ENCODE measurements at places on chromosomes 4 and X.

- DNase-seq, result no peak
These were observed 34.4 kb downstream of the KIF4A start for GRCh38 chrX:70324326-70324725.

GRCh38 chrX:65673857-65674203 lies 6.4 kb downstream of the MSN start:
- no peak for DNase-seq

DNA sequence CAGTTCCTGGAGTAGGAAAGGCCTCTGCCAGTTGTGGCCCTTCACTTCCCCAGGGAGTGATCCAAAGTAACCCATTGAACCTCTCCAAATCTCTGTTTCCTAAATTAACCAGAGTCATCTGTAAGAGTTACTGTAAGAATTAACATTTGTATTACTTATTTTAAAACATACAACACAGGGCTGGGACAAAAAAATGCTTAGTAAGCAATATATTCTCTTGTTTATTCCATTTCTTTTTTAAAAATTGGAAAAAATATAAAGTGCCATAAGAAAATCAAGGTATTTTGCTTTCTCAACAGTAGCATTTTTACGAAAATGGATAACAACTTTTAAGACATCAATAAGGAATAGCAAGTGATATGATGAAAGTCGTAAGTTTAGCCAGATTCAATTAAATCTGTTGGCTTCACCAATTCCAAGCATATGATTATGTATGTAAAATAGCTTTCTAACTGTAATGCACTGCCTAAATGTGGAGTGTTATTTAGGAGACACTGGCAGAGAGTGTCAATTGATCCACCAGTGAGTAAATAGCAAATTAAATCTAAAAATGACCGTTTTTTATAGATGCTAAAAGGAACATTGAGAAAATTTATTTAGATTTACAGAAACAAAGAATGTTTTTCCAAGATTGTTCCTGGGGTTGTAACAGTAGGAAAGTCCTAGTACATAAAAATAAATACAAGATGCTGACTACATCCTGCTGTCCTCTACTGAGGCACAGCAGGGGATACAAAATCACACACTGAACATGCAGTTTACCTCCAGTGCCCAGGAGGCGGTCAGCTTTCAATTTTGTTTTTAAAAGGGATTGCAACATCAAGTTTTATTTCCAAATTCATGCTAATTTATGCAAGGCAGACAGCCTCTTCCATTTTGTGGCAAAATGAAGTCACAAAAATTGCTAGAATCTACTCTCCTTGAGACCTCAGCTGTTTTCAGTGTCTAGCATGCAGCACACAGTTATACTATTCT lies 53.7 kb downstream of the GPM6A start:
- no peak for DNase-seq

DNA sequence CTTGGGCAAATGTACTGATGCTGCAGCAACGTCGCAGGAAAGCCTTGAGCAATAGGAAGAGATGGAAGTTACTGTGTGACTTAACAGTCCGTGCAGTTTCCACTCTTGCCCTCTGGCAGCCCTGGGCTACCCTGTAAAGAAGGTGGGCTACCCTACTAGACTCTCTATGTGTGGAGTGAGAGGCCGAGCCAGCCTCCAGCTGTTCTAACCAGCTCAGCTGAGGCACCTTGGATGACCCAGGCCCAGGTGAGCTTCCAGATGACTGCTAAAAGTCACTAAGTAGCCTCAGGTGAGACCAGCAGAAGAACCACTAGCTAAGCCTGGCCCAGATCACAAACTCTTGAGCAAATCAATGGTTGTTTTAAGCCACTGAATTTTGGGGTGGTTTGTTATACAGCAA lies 34.9 kb upstream of the PPP2R2C start:
- no peak for DNase-seq

DNA sequence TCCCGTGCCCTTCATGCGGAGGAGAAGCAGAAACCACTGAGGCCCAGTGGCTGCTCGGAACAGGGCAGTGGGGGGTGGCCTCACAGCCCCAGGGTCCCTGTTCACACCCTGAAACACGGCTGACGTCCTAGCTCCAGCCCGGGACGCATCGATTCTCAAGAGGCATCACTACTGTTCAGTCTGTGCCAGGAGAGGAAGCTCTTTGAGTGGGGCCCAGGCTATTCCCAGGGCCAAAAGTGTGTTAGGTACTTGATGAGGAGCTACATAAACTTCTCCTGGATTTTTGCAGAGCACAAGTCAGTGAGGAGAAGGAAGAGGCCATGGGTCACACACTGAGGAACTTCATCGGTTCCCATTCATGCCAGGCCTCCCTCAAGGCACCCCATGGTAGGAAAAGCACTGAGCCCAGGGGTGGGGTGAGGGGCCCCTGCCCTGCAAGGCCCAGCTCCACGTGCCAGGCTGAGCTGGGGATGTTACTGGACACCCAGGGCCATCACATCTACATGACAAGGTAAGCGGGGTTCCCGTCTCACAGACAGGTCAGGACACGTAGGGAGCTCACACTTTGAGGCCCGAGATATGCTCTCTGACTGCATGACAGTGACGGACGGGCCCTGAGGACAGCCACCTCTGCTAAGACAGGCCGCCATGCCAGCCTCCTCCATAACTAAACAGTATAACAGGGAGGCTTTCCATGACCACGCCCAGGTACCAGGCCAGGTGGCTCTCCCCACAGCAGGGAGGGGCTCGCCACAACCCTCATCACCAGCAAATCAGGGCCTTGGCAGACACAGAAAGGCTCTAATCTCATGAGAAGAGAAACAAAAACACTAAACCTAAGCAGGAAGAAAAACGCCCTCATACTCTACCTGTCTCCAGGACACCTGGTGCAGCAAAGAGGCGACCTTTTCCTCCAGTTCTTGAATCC lies 12.4 kb downstream of the TNIP2 start:
- peak; percentile 68 for DNase-seq

DNA sequence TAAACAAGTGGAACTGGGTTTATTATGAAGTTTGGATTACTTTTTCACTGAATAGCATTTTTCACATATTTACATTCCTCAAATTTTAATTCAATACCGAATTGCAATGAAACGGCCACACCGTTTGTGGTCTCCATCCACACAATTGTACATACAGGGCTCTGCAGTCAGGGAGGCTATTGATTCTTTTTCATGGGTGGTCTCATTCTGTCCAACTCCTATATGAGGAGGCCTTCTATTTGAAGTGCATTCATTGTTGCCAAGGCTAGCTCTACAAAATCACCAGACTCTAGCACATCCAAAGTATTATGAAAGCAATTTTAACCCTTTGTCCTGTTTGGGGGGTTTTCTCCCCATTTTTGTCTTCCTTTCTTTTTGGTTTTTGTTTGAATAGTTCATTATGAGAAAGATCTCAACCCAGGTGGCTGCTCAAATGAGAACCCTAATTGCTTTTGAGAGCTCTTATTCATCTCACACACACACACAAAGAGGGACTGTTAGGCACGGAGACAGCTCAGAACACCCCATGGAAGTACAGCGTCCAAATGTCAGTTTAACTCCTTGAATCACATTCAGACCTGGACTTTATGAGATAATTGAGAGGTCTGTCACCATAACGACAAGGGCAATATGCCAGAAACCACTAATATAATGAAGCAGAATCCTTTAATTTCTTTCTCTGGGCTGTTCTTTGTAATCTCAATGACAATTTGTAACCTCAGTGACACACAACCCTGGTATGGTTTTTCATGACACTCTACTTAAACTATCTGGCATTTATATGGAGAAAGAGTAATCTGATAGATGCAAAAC lies 79.4 kb downstream of the NLGN4X start:
- no peak for DNase-seq

- DNase-seq, result no peak
These were observed 161.2 kb upstream of the SPRY1 start for GRCh38 chr4:123235431-123235830.

DNA sequence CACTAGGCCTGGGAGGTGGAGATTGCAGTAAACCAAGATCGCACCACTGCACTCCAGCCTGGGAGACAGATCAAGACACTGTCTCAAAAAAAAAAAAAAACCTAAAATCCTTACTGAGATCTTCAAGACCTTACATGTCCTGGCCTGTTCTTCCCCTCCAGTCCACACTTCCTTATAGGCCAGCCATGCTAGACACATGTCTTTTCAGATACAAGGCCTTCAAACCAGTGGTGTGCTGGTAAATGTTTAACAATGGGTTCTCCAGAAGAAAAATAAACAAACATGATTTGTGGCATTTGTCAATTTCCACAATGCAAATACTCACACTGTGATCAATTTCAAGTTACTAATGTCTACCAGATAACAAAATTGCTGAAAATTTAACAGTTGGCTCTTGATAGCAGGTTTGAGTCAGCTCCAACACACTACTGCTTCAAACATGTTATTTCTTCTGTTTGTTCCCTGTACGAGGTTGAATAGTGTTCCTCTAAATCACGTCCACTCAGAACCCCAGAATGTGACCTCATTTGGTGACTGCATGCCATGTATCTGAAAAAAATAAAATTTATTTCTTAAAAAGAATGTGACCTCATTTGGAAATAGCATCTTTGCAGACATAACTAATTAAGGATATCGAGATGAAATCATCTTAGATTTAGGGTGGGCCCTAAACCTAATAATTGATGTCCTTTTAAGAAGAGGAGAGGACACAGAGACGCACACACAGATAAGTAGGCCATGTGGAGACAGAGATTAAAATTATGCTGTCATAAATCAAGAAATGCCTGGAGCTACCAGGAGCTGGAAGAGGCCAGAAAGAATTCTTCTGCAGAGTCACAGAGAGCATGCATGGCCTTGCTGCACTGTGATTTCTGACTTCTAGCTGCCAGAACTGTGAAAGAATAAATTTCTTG lies 144.4 kb downstream of the ZNF674 start:
- no peak for DNase-seq

GRCh38 chrX:40145923-40146261 lies 48.1 kb upstream of the BCOR start:
- no peak for DNase-seq

GRCh38 chr4:152536545-152537182 lies 772 bp upstream of the FBXW7 start:
- DNase-seq, result peak; percentile 69

DNA sequence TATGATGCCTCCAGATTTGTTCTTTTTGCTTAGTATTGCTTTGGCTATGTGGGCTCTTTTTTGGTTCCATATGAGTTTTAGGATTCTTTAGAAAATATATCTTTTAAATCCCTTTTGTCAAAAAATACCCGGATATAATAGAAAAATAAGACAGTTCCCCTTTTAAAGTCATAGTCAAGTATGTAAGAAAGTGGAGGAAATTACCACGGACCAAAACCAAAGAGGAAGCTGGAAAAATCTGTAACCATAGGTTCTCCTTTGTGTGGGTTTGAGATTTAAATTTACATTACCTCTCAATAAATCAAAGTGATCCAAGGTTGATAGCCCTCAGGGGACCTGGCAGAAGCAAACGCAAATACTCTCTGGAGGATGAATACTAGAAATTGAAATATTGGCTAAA lies 58.3 kb upstream of the PACRGL start:
- DNase-seq, result no peak

DNA sequence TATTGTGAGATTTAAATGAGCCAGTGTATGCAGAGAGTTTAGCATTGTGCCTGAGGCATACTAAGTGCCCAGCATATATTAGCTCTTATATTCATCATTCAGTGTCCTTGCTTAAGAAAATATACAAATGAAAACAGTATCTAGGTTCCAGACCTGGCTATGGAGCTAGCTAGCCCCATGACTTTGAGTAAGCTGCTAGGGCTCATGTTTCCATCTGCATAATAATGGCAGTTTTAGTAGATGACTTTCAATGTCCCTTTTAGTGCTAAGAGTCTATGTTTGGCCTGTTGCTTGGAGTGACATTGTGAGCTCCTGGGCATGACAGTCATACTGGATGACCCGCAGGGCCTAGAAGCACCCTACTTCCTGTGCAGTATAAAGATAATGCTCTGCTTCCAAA lies 435.3 kb downstream of the ZIC3 start:
- no peak for DNase-seq

DNA sequence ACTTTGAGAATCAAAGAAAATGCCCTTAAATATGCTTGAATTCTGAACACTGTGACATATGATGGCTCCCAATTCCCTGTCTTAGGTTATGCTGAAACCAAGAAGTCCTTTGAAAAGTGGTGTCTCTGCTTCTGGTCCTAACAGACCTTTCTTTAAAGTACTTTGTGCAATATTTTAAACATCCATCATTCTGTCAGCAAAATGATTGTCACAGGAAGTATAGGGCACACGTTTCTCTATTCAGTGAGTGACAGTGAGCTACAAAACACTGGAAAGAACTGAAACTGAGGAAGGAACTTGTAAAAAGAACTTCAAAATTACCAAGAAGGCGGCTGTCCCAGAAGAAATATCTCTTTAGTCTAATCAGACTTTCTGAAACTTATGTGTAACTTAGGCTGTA lies 12.2 kb upstream of the NUP54 start:
- DNase-seq, result no peak

- no peak for DNase-seq
These were observed 153.6 kb upstream of the EDNRA start for GRCh38 chr4:147327322-147327721.

GRCh38 chr4:1767770-1768366 lies 25.2 kb upstream of the FGFR3 start:
- peak; percentile 45 for DNase-seq

DNA sequence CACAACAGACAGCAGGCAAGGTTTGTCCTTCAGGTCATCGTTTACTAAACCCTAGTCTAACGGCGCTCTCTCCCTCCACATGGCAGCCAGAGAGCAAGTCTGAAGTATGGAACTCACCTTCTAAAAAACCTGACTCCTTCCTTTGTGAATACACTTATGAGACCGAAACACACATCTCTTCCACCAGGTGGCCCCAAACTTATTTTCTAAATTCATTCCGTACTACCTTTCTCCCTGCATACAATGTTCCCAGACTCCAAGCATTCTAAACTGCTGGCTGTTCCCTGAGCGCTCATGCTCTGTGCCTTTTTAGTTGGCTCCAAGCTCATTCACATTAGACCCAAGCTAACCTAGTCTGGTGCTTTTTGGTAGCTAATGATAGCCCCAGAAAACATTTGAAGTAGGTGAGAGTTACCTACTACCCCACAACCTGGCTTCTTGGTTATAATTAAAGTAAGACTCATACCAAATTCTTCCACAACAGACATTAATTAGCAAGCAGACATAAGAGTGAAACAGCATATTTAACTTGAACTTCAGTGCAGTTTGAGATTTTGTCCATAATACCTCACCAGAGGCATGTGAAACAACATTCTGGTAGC lies 67.6 kb upstream of the DCLK2 start:
- DNase-seq, result peak; percentile 27

DNA sequence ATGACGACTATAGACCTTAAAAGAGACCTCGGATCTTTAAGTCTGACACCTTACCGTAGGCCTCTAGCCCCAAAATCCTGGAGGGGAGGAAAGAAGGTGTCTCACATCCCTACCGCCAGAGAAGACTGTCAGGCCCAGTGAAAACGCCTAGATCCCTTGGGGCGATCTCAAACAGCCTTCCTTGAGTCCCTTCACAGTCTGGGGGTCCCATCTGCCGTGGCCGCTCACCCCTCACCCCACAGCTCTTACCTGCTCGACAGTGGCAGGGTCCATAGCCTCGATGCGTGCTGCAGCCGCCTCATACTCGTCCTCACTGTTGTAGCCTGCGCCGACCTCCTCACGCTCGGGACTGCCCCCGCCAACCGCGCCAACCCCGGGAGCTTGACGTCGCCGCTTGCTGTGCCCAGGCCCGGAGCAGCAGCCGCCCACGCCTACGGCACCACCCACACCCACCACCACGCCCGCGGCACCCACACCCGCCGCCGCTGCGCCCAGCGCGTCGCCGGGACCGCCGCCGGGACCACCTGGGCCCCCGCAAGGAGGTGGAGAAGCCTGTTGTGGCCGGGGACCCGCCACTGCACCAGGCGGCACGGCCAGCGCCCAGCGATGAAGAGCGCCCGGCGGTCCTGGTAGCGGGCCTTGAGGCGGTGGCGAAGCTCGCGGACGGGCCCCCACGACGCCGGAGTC lies 536 bp downstream of the OTUD5 start:
- peak; percentile 47 for DNase-seq
